Right cardiac atrium (tissue), 5 donors: ENCODE measurements at places on chromosomes 5 and 9. TPM values are rescaled to one million over a fixed set of nuclear protein-coding genes. Genes with fewer than 3 reads are reported as not detected.
A peak's percentile ranks its signal among the peaks of the same experiment; 100 is the strongest.

ZNF300 gene
- 1.6 TPM for polyA plus RNA-seq

DNA sequence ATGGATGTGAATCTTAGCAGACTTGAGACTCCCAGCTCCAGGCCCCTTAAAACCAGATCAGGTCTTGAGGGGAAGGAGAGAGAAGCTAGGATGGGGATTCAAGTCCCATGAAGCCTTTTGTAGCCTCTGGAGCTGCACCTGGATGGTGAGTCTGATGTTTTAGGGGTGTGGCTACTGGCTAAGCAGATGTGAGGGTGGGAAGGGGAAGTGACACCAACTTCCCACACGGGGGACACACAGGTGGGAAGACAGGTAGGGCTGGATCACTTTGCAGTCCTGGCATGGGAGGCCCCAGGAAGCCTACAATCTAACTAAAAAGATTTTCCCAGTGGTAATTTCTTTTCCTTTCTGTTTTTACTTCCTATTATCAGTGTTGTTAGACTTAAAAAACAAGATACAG is 38.7 kb upstream of the UBAP2 start:
- DNase-seq, result no peak

- DNase-seq, result no peak
These were observed 1175.5 kb downstream of the MAT2B start for GRCh38 chr5:164680812-164681520.

- no peak for DNase-seq
These were observed 51.3 kb downstream of the TMEM167A start for GRCh38 chr5:83025690-83026478.

DNA sequence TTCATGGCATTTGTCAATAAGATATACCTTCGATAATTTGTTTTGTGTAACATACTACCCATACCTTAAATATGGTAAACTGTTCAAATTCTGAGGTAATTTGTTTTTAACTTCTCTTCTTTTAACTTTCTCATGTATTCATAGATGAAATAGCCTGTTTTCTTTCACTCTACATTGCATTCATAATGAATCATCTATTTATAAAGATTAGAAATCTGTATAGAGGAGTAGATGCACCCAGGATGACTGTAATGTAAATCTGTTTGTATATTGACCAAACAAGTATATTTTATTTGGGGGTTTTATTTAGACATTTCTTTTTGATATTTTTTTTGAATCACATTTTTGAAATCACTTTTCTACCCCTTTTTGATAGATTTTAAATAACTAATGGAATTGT is 144.6 kb downstream of the CD180 start:
- no peak for DNase-seq

- DNase-seq, result peak; percentile 75
These were observed 174.9 kb downstream of the ROR2 start for GRCh38 chr9:91775011-91775707.

SPATA31A3 gene
- polyA plus RNA-seq, result not detected

DNA sequence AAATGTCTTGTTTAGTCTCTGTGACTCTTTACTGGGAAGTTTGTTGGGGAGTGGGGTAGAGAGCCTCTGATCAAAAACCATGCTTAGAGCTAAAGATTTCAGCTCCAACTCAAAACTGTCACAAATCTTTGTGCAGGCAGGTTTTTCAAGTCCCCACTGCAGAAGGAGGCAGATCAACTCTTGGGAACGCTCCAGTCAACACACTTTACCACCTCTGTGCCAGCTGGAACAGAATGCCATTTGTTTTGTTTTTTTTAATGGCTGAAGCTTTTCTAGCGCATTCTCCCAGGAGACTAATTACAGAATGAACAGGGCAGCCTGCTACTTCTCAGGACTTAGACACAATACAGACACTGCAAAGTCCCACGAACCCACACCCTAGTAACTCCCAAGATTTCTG is 17.9 kb upstream of the LHX6 start:
- DNase-seq, result no peak

PTGES gene
- polyA plus RNA-seq, result 3.7 TPM

- DNase-seq, result no peak
These were observed 58.2 kb upstream of the PAPPA start for GRCh38 chr9:116095403-116095802.

MVB12B gene
- polyA plus RNA-seq, result 5.8 TPM

DNA sequence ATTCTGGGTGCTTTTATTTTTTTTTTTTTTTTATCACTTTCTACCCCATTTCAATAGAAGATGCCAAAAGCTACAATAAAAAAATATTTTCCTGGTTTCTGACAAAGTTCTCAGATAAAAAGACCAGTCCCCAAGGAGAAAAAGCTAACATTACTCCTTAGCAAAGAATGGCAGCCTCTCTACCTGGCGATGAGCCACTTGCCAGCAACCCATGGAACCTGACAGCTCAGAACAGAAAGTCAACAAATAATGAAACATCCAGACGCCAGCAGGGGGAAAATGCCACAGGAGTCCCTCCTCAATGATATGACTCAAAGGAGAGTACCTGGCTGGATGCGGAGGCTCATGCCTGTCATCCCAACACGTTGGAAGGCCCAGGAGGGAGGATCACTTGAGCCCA is 123.2 kb downstream of the MYO10 start:
- no peak for DNase-seq

DNA sequence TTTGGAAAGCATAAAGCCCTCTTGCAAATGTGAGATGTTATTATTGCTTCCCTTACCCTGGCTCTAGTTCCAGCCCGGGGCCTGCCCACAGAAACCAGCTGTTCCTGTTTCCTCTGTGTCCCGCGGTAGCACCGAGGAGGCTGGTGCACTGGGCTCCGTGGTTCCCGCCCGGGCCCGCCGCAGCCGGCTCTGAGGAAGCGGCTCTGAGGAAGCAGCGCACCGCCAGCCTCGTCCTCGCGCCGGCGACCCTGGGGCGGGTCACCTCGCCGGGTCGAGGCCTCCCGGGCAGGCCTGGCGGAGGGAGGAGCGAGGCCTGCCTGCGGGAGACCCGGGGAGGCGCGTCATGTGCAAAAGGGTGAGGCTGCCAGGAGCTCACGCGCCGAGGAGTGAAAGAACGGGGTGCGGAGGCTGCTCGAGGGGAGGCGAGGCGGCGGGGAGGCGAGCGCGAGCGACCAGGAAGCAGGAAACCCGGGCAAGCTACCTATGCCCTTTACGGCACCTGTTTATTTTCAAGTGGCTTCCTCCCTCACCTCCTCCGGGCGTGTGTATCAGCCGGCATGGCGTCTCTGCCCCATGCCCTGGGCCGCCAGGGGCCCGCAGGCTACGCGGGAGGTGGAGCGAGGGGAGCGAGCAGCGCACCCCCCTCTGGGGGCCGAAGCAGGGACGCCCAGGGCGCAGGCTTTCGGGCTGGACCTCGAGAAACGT is 61.3 kb upstream of the MEGF10 start:
- DNase-seq, result peak; percentile 67

DNA sequence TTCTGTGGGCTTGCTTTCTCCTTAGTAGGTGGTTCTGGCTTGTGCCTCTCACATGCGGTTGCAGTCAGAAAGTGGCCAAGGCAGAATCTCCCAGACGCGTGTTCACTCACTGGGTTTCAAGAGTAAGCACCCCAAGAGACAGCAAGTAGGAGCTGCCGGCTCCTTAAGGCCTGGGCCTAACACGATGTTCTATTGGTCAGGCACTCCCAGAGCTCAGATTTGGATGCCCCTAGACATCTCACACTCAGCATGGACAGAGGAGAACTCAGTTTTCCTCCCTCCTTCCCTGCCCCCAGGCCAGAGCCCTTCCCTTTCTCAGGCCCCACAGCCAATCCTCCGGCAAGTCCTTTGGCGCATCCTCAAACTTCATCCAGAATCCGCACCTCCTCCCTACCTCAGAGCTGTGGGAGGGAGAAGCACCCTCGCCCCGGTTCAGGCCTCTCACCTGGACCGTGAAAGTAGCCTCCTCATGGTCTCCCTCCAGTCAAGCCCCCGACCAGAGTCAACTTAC is 6.5 kb upstream of the CARD19 start:
- DNase-seq, result no peak

DNA sequence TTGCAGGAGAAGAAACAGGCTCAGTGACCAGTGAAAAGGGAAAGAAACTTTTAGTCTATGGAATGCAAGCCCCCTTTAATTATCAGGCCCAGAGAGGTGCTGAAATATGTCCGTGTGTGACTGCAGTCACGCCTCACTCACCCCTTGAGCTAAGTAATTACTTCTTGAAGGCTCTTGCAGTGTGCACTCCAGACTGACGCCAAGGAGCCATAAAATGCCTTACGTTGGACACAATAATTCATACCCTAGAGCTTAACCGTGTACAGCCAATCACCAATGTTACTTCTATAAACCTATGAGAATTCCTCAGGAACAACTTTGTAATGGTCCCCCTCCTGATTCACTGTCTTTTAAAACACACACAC is 242.2 kb downstream of the SYK start:
- DNase-seq, result no peak

- DNase-seq, result no peak
These were observed 21.8 kb downstream of the KCNIP1 start for GRCh38 chr5:170525470-170526211.

FBP2 gene
- not detected for polyA plus RNA-seq

DNA sequence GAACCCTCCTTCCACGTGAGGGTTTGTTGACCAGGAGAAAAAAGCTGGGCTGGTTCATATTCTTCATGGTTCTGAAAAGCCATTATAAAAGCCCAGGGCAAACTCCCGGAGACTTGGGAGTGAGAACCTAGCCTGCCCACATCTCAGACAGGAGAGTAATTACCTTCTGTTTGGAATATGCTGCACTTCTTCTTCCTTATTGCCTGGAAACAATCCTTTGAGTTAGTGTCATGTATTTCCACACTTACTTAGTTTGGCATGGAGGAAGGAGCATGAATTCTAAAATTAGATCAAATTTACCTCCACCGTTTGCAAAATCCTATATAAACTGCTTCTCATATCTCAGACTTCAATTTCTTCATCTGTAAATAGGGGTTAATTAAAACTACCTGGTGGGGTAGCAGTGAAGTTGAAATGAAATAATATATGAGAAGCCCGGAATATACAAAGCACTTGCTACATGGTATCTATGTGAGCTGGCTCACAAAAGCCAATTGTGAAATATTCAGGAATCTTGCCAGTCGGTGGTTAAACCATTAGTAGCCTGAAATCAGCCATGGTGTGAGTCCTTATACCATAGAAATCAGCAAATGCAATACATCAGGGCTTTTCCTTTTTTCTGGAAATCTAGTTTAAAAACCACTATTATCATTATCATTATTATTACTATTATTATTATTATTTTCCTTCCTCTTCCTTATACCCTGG is 140.0 kb upstream of the RAD23B start:
- DNase-seq, result no peak

NPR3 gene
- polyA plus RNA-seq, result 12.6 TPM

GPR150 gene
- polyA plus RNA-seq, result 0.09 TPM

GRCh38 chr9:4010309-4010708 is 289.6 kb downstream of the GLIS3 start:
- no peak for DNase-seq

STPG3 gene
- polyA plus RNA-seq, result 0.23 TPM

- no peak for DNase-seq
These were observed 143.8 kb upstream of the KLF4 start for GRCh38 chr9:107633406-107633805.

GRCh38 chr5:176573564-176574296 is 24.6 kb downstream of the CDHR2 start:
- DNase-seq, result peak; percentile 88

- peak; percentile 50 for DNase-seq
These were observed 666 bp downstream of the PPARGC1B start for GRCh38 chr5:149730620-149731331.

DNA sequence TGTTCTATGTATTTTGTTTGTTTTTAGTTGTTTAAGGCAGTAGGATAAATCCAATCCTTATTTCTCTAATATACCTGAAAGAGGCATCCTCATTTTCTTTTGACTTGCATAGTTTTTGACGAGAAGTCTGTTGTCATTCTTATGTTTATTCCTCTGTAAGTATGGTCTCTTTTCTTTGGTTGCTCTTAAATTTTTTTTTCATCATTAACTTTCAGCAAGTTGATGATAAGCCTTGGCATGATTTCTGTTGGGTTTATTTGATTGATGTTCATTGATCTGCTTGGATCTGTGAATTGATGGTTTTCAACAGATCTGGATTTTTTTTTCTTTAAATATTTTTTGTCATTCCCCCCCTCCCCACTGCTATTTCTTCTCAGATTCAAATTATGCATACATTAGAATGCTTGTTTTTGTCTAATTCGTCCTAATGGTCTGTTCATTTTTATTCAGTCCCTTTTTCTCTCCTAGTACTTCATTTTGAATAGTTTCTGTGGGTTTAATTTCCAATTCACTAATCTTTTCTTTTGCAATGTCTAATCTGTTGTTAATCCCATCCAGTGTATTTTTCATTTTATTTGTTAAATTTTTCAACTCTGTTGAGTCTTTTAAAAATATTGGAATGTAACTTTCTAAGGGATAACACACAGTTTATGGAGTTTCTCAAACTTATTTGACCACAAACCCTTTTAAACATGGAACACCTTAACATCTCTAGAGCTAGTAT is 495.9 kb downstream of the CSNK1G3 start:
- no peak for DNase-seq

- no peak for DNase-seq
These were observed 108.7 kb downstream of the IRX2 start for GRCh38 chr5:2642684-2643345.

- DNase-seq, result no peak
These were observed 5.0 kb upstream of the QRFP start for GRCh38 chr9:130901498-130902203.

- no peak for DNase-seq
These were observed 993.0 kb downstream of the MAT2B start for GRCh38 chr5:164498438-164498837.

DNA sequence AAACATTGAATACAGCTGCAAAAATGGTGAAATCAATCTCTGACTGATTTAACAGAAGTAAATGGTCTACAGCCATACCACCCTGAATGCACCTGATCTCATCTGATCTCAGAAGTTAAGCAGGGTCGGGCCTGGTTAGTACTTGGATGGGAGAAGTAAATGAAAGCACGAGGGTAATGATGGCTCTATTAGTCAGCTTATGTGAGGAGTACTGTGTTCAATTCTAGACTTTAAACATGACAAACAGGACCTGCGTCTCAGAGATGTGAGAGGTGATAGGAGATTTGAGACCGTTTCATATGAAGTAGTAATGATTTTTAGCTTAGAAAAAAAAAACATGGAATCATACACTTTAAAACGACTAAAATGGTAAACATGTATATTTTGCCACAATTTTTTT is 77.1 kb upstream of the SUSD1 start:
- no peak for DNase-seq

FST gene
- polyA plus RNA-seq, result 3.2 TPM

- peak; percentile 68 for DNase-seq
These were observed 5.5 kb downstream of the DNAJB5 start for GRCh38 chr9:34994900-34995669.

GRCh38 chr5:154301726-154302125 is 111.2 kb downstream of the GALNT10 start:
- peak; percentile 55 for DNase-seq

RUSC2 gene
- 23.6 TPM for polyA plus RNA-seq

DNA sequence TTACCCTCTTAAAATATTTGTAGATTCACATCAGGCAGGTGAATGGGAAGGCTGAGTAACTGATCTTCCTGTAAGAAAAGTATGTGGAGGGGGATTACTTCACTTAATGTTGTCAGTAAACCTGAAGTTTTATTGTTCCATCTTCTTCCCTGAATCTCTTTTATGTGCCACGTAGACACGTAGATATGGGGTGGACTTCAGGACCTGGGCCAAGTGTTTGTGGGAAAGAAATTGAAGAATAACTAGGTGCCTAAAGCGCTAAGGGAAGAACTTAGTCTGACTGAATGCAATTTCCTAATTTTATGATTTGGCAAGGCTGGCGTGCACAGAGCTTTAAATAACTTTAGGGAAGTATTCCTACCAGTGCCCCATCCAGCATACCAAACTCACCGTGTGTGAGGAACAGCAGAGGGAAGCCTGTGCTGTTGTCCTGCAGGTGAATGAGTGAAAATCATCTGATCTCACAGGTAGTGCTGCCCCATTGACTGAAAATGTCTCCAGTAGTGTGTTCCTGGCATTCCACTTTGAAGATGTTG is 323.4 kb downstream of the KDM4C start:
- no peak for DNase-seq
